GF-D8 (cell line): ENCODE measurements at places on chromosomes 3 and 15.
A peak's percentile ranks its signal among the peaks of the same experiment; 100 is the strongest.

GRCh38 chr3:10331320-10331719 is 10.4 kb upstream of the SEC13 start:
- DNase-seq = no peak

GRCh38 chr15:59028387-59028955 is 41.0 kb downstream of the RNF111 start:
- no peak for DNase-seq

DNA sequence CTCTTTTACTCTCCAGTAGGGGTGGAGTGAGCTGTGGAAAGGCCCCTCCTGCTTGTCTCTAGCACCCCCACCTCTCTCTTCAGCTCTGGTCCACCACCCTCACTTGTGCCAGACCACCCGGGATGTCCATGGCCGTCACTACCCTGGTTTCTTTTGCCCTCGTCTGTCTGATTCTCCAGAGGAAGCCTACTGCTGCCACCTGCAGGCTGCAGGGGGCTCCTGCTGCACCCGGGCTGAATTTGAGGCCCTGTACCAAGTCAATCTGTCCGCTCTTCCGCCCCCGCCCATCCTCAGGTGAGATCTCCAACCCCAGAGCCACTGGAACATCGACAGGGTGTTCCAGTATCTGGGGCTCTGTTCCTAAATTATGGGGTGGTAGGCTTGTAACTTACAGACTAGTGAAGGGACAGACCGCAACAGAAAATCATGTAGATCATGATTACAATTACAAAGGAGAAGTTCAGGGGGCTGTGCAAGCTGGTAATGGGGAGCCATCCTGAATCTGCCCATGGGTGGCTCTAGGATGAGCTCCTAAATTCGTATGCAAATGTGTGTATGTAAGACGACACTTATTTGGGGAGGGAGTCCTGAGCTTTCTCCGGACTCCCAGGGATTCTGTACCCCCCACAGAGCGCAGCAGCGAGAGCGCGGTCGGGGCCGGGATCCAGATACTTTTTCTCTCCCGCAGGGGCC is 683 bp upstream of the UNC45A start:
- peak; percentile 49 for DNase-seq

DNA sequence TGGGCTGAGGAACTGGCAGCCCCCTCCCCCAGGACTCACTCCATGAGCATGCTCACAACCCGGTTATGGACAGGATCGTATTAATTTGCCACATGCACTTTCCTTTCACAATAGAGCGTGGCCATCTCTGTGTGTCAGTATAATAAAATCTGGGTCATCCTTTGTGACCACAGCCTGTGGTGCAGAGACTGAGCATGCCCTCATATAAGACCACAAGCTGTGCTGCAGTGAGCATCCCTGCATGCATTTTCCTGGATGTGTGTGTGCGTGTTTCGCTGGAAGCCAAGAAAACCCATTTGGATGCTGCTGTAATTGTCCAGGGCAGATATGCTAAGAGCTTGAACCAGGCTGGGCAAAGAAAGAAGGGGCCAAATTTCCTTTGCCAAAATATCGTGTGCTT is 39.7 kb downstream of the CYP11A1 start:
- no peak for DNase-seq

- no peak for DNase-seq
Observed at GRCh38 chr15:100558771-100559254, 30.1 kb upstream of the CERS3 start.

GRCh38 chr3:21750831-21751391 is at the start of gene ZNF385D:
Gene ZNF385D, minus strand, starts transcription at chr3:21751210. Its CDS starts 294 bp downstream, at chr3:21750916.
- DNase-seq = no peak

- no peak for DNase-seq
Observed at GRCh38 chr15:83430441-83430840, 16.7 kb upstream of the SH3GL3 start.

DNA sequence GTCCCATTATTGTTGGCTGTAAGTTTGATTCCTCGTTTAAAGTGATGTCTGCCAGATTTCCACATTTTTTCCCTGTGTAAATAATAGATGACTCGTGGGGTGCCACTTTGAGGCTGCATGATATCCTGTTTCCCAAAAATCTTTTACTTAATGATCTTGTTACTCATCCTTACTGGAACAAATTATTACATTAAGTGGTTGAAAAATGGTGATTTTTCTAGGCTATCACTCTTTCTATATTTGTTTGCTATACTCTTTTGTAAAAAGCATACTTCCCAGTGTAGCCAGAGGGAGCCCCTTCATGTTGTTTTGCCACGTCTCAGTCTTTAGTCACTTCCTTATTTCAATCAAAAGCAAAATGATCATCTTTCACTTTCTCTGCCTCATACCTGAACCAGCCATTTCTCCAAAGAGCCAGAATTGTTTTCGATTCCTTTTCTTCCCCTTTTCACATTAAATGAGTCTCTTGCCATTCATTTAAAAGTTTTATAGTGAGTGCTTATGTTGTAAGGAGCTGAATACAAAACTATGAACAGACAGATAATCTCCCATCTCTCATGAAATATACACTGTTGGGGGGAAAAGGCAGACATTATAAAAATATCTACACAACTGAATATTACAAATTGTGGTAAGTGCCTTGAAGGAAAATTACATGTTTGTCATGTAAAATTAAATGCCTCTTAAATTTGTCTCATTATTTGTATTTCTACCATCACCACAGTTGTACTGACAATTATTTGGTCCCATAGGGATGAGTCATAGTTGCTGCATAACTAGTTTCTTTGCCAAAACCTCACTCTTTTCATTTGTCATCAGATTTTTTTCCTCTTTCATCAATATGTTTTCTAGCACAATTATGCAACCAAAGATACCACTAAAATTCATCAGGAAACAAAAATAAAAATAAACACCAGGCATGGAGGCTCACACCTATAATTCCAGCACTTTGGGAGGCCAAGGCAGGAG is 41.5 kb downstream of the ADGRG7 start:
- no peak for DNase-seq

- DNase-seq = no peak
Observed at GRCh38 chr3:149968216-149968615, 2.5 kb downstream of the PFN2 start.

DNA sequence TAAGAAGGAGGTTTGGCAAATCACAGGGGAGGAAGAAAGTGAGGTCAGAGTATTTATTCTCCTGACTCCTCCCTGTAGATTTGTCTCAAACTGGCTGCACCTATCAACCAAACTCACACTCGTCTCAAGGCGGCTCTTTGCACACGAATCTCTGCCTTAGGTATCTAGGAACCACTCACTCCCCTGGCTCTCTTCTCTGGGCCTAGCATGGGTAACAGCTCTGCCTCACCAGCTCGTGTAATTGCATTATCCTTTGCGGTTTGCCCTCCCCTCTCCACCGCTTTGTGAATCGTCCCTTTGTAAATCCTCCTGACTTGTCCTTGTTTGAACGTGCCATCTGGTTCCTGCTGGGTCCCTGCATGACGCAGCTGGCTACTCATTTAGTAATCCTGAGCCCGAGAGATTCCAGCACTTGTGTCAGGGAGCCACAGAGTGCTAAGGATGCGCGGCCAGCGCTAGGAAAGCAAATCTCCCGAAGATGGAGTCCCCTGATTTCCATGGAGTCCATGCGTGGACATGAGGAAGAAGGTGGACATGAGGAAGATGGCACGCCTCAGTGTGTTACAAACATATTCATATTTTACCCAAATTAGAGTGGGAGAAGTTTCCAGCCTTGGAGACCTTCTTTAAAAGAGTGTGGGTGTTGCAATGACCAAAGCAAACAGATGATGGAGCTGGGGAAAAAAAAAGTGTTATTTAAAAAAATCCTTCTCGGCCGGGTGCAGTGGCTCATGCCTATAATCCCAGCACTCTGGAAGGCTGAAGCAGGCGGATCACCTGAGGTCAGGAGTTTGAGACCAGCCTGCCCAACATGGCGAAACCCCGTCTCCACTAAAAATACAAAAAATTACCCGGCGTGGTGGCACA is 26.7 kb downstream of the NRROS start:
- peak; percentile 31 for DNase-seq

- DNase-seq = no peak
Observed at GRCh38 chr3:99242271-99242670, 340.8 kb upstream of the DCBLD2 start.

- DNase-seq = peak; percentile 17
Observed at GRCh38 chr3:172536993-172537419, 13.8 kb upstream of the TNFSF10 start.

- no peak for DNase-seq
Observed at GRCh38 chr3:136042608-136043221, 77.2 kb downstream of the PPP2R3A start.

DNA sequence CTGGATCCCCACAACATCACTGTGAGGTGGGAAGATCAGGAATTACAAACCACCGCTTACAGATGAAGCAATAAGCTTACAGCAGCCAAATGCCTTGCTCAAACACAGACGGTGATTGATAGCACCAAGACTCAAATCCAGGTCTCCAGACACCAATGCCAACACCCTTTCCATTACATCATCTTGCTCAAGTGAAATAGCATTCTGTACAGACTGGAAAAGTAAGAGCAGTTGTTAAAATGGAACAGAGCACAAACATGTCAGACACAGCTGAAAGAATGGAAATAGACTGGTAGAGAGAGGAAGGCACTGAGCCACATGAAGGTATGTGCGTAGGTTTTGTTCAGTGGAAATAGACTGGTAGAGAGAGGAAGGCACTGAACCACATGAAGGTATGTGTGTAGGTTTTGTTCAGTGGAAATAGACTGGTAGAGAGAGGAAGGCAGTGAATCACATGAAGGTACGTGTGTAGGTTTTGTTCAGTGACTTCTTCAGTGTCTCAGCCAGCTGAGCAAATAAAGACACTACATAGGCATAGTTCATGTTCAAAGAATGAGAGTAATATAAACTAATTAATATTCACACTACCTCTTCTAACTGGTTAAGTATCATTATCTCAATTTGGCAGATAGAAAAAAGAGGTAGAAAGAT is 15.6 kb downstream of the CLDN1 start:
- no peak for DNase-seq

DNA sequence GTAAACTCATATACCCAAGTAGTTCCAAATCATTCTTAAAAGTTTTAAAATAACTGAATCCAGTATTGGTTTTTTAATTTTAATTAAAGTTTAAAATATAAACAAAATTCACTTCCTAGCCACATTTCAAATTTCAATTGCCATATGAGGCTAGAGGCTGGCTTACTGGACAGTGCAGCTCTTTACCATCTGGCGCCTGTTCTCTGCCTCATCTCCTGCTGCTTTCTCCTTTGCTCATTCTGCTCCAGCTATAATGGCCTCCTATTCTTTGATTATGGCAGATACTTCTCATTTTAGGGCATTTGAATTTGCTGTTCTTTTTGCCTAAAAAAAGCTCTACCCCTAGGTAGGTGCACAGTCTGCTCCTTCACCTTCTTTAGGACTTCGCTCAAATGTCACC is 19.1 kb downstream of the ARMC8 start:
- no peak for DNase-seq

GRCh38 chr3:31353166-31353565 is 179.6 kb upstream of the STT3B start:
- no peak for DNase-seq

DNA sequence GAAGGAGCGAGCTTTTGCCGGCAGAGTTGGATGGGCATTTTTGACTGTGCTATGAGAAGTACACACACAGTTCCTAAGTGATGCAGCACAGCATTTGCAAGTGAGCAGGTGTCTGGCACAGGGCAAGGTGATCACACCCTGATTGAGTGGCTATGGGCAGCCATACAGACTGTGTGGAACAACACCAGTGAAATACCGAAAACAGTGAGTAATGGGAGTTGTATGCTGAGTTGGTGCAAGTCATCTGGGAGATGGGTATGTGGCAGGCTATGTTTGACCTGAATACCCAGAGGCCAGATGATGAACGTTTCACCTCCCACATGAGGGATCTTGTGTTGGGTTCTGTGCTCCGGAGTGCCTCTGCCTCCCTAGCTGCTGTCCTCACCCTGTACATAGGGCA is 53.5 kb upstream of the TIPARP start:
- no peak for DNase-seq

DNA sequence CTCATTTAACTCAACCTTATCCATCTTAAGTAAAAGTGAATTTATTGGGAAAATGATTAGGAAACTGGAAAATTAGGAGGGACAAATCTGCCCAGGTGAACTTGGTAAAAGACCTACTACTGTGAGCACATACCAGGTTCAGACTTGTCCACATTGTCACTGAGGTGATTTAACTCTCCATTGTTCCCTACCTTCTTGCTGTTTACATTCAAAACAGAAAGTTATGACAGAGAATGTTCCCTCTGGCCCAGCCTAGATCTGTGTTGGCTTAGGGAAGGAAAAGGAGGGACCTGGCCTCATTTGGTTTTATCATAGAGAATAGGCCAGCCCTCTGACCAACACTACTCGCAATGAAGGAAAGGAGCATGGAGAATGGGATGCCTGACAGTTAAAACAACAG is 117.6 kb downstream of the SATB1 start:
- DNase-seq = no peak

DNA sequence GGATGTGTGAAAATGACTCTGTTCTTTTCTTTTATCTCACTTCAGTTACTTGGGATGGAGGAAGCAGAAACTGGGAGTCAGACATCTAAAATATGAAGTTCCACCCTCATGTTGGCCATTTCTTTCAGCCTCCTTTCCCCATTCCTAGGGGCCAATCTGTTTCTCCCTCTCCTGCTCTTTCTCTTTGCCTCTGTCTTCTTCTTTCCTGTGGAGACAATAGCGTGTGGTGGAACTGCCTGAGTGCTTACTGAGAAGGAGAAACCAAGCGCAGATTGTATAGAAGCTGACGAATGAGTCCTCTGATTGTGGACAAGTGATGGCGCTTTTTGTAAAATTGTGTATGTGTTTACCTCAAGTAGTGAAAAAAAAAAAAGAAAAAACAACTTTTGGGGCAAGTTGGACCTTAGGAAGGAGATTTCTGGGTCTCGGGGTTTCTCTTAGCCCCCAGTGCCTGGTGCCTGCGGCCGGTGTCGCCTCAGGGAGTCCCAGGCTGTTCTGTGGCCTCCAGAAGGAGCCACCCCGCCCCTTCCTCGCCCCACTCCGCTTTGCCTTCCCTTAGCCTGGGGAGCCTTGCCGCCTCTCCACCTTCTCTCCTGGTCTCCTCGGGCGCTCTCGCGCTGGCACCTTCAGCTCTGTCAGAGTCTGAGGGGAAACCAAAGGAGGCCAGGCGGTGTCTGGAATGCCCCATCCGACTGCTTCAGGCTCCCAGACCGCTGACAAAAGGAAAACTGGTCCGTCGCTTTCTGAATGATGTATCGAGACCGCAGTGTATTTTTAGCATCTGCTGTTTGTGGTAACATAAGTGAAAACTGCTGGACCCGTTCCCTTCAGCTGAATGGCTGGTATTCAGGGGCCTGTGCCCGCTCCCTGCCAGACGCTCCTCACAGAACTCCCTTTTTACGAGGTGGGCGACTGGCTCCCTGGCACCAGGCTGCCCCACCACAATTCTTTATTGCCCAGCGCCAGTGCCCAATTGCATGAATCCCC is 30.1 kb downstream of the SCG5 start:
- DNase-seq = no peak

DNA sequence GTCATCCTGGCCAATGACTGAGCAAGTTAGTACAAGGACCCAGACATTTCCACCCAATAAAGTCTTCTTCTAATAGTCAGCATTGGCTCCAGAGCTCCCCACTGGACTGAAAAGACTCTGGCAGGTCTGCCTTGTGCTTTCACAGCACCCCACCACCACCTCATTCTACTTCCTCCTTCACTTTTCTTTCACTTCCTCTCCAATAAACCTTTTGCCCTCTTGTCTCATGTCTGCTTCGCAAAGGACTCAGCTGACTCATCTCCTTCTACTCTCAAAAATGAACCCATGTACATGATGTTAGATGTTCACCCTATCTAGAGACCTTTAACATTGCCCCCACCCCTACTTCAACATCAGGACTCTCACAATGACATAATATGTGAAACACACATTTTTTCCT is 181.0 kb upstream of the PPP2R3A start:
- no peak for DNase-seq
